Uterus (tissue), 4 donors: ENCODE measurements at places on chromosomes 1 and 21. TPM values are rescaled to one million over a fixed set of nuclear protein-coding genes. Genes with fewer than 3 reads are reported as not detected.

FTCD gene
- total RNA-seq: 7.0 TPM

WDR77 gene
- total RNA-seq: 7.2 TPM

SLFNL1 gene
- total RNA-seq: 0.83 TPM

AKIRIN1 gene
- 53.6 TPM for total RNA-seq

RGSL1 gene
- not detected for total RNA-seq

PKP1 gene
- not detected for total RNA-seq

GPR52 gene
- not detected for total RNA-seq

AGT gene
- 0.77 TPM for total RNA-seq

OR2C3 gene
- not detected for total RNA-seq

RWDD3 gene
- 35.0 TPM for total RNA-seq

DNA sequence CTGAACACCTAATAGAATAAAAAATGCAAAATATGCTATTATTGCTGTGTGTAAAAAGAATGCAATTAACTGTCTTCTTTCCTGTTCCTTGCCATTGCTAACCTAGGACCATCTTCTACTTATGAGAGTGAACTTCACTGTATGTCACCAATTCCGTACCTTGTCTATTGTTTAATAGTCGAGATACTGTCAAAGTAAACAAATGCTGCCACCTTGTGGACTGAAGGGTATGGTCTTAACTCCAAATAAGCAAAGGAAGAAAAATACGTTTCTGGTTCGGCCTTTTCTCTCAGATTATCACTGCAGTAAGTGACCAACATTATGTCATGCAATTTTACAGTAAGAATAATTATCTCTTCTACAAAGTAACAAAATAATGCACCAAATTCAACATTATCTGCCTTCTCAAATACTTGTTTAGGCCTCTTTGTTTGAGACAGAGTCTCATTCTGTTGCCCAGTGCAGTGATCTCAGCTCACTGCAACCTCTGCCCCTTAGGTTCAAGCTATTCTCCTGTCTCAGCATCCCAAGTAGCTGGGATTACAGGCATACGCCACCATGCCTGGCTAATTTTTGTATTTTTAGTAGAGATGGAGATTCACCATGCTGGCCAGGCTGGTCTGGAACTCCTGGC, 133.4 kb downstream of the COP1 start:
- H3K4me1 ChIP-seq: no peaks in the 10 kb centered on the region
- no peak overlapping the region for H3K27ac ChIP-seq
- no peak overlapping the region for H3K4me3 ChIP-seq

GRCh38 chr21:21971384-21971783, 973.2 kb downstream of the NCAM2 start:
- no peaks in the 10 kb centered on the region for H3K36me3 ChIP-seq
- DNase-seq: no peak
- H3K4me3 ChIP-seq: no peak overlapping the region
- no peak overlapping the region for H3K27ac ChIP-seq
- no peaks in the 10 kb centered on the region for H3K27me3 ChIP-seq

GRCh38 chr1:2856676-2857375, 55.3 kb upstream of the TTC34 start:
- no peak for DNase-seq
- no peaks in the 10 kb centered on the region for H3K4me1 ChIP-seq
- no peak overlapping the region for H3K27ac ChIP-seq
- H3K36me3 ChIP-seq: no peaks in the 10 kb centered on the region
- peaks cover 8% of the 10 kb centered on the region for H3K27me3 ChIP-seq
- H3K4me3 ChIP-seq: no peak overlapping the region

DNA sequence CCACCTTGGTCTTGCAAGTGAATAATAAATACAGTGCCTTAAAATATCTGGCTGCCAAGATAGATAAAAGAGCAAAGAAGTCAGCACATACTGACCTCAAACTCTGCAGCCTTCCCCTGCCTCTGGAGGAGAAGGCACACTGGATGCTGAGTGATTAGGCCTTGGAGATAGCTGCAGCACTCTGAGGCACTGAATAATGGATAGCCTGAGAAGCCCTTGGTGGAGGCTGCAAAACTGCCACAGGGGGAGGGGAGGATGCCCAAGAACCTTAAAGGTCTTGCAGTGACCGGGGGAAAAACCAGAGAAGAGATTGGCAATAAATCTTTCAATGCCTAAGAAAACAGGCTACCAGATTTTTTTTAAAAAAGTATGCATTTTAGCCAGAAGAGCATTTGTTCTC, 167.4 kb upstream of the PRMT6 start:
- H3K27ac ChIP-seq: no peak overlapping the region
- H3K4me1 ChIP-seq: no peaks in the 10 kb centered on the region
- no peaks in the 10 kb centered on the region for H3K27me3 ChIP-seq
- DNase-seq: no peak
- H3K36me3 ChIP-seq: no peaks in the 10 kb centered on the region

DNA sequence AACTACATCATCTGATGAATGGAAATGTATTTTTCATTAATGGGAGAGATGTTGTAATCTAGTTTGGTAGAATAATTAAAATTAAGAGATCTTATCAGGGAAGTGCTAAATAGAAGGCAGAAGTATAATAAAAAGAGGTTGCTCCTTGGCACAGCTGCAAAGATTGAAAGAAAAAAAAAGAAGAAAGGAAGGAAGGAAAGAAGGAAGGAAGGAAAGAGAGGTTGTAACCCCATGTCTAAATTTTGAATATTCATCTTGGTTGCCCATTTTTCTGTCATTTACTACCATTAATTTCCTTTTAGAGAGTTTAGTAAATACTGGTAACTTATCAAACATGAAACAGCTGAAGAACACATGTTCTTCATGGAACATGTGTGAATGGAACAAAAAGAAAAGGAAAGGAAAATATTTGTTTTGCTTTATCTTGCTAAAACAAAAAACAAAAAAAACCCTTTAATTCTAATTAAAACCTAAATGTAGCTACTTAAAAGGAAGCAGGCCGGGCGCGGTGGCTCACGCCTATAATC, 10.5 kb upstream of the MDM4 start:
- DNase-seq: no peak
- peak overlapping the region; percentile 62 for H3K4me3 ChIP-seq
- no peaks in the 10 kb centered on the region for H3K4me1 ChIP-seq
- peak overlapping the region; percentile 90 for H3K27ac ChIP-seq
- H3K27me3 ChIP-seq: no peaks in the 10 kb centered on the region
- no peaks in the 10 kb centered on the region for H3K36me3 ChIP-seq

- no peak overlapping the region for H3K4me3 ChIP-seq
- no peaks in the 10 kb centered on the region for H3K36me3 ChIP-seq
- H3K27me3 ChIP-seq: no peaks in the 10 kb centered on the region
Measured at GRCh38 chr21:37896788-37897187, 19.5 kb downstream of the KCNJ6 start.

DNA sequence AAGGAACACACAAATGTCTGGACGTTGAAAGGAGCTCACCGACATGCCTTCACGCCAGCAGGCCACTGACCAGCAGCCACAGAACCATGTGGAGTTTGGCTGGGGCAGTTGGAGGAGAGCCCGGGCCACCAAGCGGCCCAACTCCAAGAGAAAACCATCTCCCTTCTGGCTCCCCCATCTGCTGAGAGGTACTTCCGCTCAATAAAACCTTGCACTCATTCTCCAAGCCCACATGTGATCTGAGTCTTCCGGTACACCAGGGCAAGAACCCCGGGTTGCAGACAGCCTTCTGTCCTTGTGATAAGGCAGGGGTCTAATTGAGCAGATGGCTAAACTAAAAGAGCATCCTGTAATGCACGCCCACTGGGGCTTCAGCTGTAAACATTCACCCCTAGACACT, 24.4 kb downstream of the RGS4 start:
- H3K4me1 ChIP-seq: no peaks in the 10 kb centered on the region
- DNase-seq: no peak
- H3K27me3 ChIP-seq: no peaks in the 10 kb centered on the region
- no peak overlapping the region for H3K4me3 ChIP-seq

- no peak overlapping the region for H3K4me3 ChIP-seq
- no peak overlapping the region for H3K27ac ChIP-seq
- H3K4me1 ChIP-seq: no peaks in the 10 kb centered on the region
- H3K36me3 ChIP-seq: no peaks in the 10 kb centered on the region
- DNase-seq: no peak
- H3K27me3 ChIP-seq: no peaks in the 10 kb centered on the region
Measured at GRCh38 chr1:212161231-212161781, 123.9 kb upstream of the PPP2R5A start.

DNA sequence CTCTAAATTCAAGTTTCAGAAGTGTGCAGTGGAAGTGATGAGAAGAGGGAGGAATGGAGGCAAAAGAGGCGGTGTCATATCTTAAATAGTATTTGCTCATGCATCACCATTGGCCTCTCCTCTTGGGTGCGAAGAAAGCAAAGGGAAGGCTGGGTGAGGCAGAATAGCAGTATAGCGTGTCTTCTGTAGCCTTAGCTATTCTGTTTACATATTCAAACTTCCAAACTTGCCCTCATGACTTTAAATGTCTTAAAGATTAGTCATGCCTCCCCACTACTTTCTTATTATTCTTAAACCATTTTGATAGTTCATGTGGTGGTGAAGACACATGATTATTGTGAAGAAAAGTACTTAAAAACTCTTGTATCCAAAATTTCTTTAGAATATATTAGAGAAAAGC, 104.6 kb upstream of the TENT5C start:
- DNase-seq: no peak
- no peaks in the 10 kb centered on the region for H3K4me1 ChIP-seq
- H3K27me3 ChIP-seq: no peaks in the 10 kb centered on the region
- no peak overlapping the region for H3K27ac ChIP-seq
- no peak overlapping the region for H3K4me3 ChIP-seq

- no peak overlapping the region for H3K4me3 ChIP-seq
- no peaks in the 10 kb centered on the region for H3K27me3 ChIP-seq
- no peak overlapping the region for H3K27ac ChIP-seq
- H3K4me1 ChIP-seq: no peaks in the 10 kb centered on the region
- DNase-seq: no peak
- H3K36me3 ChIP-seq: no peaks in the 10 kb centered on the region
Measured at GRCh38 chr1:111789142-111789541, 33.4 kb downstream of the DDX20 start.

DNA sequence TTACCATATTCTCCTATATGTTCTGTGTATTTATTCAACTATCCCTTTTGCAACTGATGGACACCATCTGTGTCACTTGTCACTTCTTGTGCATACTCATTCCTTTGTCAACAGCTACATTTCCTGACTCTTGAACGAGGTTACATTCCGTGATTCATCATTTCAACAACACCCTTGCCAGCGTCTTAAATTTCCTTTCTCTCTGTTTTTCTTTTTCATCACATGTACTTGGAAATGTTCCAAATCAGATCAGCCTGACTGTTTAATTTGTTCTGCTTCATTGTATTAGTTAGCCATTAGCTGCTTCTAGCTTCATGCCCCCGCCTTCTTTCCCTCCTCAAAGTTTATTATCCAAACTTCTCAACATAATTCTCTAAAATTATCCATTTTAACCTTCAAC, 173.0 kb downstream of the ADGRL4 start:
- no peak overlapping the region for H3K4me3 ChIP-seq
- DNase-seq: no peak
- no peaks in the 10 kb centered on the region for H3K4me1 ChIP-seq
- H3K36me3 ChIP-seq: no peaks in the 10 kb centered on the region

DNA sequence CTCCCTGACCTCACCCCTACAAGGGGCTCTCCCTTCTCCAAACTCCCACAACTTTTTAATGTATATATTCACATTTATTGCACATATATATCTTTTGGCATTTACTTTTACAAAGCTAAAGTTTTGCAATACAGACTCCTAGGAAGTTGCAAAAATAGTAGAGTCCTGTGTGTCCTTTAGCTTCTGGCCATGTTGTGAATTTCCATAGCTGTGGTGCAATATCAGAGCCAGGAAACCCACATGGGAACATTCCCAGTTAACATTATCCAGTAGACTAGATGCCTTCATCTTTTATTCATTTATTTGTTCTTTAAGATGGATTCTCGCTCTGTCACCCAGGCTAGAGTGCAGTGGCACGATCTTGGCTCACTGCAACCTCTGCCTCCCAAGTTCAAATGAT, 343.0 kb downstream of the PCP4 start:
- H3K27me3 ChIP-seq: no peaks in the 10 kb centered on the region
- no peak overlapping the region for H3K4me3 ChIP-seq
- no peak for DNase-seq
- no peaks in the 10 kb centered on the region for H3K4me1 ChIP-seq

- H3K36me3 ChIP-seq: no peaks in the 10 kb centered on the region
- H3K27me3 ChIP-seq: no peaks in the 10 kb centered on the region
- peak; percentile 35 for DNase-seq
- no peaks in the 10 kb centered on the region for H3K4me1 ChIP-seq
- H3K4me3 ChIP-seq: no peak overlapping the region
Measured at GRCh38 chr1:11337580-11338073, 64.6 kb downstream of the UBIAD1 start.

GRCh38 chr1:220084460-220084859, 5.1 kb downstream of the BPNT1 start:
- no peaks in the 10 kb centered on the region for H3K4me1 ChIP-seq
- no peak overlapping the region for H3K4me3 ChIP-seq
- no peaks in the 10 kb centered on the region for H3K27me3 ChIP-seq
- DNase-seq: no peak
- no peaks in the 10 kb centered on the region for H3K36me3 ChIP-seq

DNA sequence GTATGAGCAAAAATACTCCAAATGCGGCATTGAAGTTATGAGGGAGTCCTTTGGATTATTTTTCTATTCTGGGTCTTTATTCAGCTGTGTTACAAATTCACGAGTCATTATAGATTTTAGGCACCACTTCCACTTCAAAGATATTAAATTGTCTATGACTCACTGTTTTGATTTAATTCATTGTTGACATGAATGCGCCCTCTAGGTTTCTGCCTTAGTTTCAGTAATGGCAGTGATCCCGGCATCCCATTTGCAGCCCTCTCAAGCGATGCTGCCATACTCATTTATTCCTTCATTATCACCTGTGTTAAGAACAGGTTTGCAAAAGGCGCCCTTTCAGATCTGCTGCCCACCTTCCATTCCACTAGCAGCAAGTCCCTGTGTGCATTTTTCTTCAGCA, 14.0 kb downstream of the RSPO1 start:
- H3K27ac ChIP-seq: peak overlapping the region; percentile 78
- H3K4me3 ChIP-seq: no peak overlapping the region
- no peaks in the 10 kb centered on the region for H3K27me3 ChIP-seq

- no peaks in the 10 kb centered on the region for H3K4me1 ChIP-seq
- no peaks in the 10 kb centered on the region for H3K27me3 ChIP-seq
- H3K27ac ChIP-seq: no peak overlapping the region
- H3K4me3 ChIP-seq: no peak overlapping the region
- no peaks in the 10 kb centered on the region for H3K36me3 ChIP-seq
Measured at GRCh38 chr1:224393294-224393693, 36.6 kb downstream of the CNIH4 start.

- H3K4me3 ChIP-seq: no peak overlapping the region
- no peak for DNase-seq
- no peak overlapping the region for H3K27ac ChIP-seq
Measured at GRCh38 chr1:6560267-6560666, 5.2 kb downstream of the TAS1R1 start.
